Thoracic aorta (tissue), 2 donors: ENCODE measurements at places on chromosomes 5 and 9.

GRCh38 chr9:130499804-130500263 is 55.1 kb downstream of the ASS1 start:
- no peak for DNase-seq

DNA sequence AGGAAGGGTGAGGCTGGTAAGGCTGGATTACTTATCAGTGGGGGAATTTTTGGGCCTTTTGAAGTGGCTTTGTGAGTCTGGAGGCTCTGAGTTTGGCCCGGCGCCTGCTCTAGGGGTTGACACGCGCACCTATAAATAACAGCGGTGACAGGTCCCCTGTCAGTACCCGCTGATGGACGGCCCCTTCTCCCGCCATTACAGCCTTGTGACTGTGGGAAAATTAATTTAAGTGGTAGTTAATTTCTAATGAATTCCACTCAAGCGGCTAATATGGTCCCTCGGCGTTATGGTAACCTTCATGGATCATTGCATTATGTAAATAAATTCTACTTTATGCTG is 16.5 kb downstream of the MRPL36 start:
- DNase-seq, result no peak

- no peak for DNase-seq
These were observed 17.2 kb upstream of the SPZ1 start for GRCh38 chr5:80302636-80303035.

DNA sequence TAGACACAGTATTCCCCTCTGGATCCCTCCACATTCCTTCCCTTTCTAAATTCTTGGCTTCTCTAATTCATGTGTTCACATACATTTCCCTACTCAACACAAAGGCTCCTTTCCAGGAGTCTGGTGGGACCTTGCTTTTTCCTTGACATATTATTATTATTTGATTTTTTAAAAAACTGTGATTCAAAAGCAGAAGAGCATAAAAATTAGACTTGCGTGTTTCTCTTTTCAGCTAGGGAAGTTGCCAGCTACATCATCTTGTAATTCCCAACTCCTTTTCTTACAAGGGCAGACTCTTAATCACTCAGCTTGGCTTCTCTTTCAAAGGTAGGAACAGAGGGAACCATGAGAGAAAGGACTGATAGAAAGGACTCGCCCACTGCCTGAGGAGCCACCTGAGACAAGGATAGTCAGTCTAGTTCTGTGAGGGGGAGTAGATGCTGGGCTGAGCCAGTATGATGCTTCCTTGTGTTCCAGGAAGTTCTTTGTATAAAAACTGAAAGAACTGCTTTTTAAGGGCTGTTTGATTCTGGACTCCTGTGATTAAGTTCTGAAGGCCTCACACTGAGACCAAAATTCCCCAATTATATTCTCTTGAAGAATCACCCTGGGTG is 51.0 kb upstream of the DPYSL3 start:
- no peak for DNase-seq

GRCh38 chr9:99307851-99308250 is 85.8 kb downstream of the SEC61B start:
- DNase-seq, result no peak

DNA sequence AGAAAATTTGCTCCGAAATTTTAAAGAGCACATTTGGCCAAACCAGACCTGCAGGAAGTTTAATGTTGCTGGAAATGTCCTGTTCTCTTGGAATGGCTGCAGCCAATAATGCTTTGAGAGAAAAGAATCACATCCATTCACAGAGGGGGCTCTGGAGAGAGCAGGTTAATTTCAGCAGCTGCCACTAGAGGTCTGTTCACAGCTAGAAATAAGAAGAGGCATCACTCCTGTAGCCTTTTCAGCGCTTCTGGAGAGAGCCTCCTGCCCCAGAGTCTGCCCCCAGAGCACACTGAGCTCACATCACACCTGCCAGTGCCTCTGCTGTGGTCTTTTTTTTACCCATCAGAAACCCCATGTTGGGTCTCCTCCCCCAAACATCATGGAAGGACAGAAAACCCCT is 124.8 kb upstream of the RAD23B start:
- DNase-seq, result no peak

- DNase-seq, result no peak
These were observed 1.3 kb downstream of the HAVCR2 start for GRCh38 chr5:157107508-157107907.

- DNase-seq, result no peak
These were observed 1866.1 kb upstream of the NUDT12 start for GRCh38 chr5:105428451-105429380.

GRCh38 chr9:3835393-3835792 is 309.6 kb upstream of the RFX3 start:
- no peak for DNase-seq

- no peak for DNase-seq
These were observed 132.0 kb upstream of the FSTL4 start for GRCh38 chr5:133744051-133744959.

DNA sequence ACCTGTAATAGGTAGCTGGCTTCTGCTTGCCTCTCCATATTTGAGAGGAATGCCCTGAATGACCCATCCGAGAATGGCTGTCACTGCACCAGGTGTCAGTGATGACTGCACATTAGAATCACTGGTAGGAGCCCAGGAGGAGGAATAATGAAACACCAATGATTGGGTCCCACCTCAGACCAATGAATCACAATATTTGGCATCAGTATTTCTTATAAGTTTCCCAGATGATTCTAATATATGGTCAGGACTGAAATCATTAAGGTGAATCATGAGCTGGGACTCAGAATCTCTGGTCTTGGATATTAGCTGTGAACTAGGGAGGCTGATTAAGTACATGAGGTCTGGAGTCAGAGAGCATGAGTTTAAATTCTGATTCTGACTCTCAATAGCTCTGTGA is 23.4 kb downstream of the ARSB start:
- DNase-seq, result no peak

DNA sequence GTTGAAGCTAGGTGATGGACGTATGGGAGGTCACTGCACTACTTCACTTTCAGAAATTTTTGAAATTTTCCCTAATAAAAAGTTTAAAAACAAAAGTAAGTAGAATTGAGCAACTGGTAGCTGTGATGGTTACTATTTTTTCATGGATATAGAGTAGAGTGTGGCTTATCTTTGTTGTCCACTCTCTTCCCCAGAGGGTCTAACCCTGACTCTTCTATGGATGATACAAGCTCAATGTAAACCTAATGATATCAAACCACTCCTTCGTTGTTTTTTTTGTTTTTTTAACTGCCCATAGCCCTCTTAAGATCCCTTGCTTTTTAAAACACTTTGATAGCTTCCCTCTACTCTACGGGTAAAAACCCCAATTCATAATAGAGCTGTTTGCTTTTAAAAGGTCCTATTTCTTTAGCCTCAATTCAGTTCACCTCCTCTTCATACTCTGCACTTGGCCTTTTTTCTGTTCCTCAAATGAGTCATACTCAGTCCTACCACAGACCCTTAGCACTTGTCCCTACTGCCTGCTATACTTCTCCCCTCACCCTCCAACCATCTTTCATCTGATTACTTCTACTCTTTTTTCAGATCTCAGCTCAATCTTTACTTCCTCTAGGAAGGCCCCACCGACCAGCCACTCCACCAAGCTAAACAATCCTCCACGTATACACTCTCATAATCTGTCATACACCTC is 2.6 kb downstream of the HDAC3 start:
- no peak for DNase-seq

- DNase-seq, result no peak
These were observed 109.5 kb upstream of the MAN2A1 start for GRCh38 chr5:109580225-109580624.

- no peak for DNase-seq
These were observed 13.2 kb downstream of the SPINK1 start for GRCh38 chr5:147818290-147818689.

DNA sequence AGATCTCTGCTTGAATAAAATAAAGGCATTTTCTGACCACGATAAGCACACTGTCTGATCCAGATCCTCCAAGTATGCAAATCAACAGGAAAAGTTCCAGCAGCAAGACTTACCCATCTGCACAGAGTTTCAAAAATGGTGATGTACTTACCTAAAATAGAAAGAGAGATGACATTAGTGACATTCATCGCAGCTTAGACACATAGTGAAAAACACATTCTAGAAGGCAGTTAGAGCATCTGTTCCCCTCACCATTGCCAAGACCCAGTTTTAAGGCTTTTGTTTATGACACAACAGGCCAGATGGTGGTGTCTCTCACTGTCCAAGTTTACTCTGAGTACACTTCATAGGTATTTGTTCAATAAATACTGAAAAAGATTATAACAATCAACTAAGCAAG is 207.7 kb downstream of the PDE4D start:
- no peak for DNase-seq

DNA sequence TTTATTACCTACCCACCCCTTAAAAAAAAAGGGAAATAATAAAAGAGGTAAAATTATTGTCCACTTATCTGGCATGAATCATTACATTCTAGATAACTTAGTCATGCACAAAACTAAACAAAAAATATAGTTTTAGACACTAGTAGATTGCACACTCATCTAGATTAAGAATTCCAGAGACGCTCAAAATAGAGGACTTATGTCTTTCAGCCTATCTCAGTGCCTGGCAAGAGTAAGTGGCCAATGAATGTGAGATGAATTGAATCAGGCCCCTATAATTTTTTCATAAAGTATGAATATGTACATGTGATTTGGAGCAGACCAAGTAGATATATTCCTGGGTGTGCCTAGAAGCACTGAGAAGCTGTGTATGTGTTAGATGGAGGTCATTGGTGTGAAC is 2.0 kb upstream of the RXFP3 start:
- DNase-seq, result no peak

DNA sequence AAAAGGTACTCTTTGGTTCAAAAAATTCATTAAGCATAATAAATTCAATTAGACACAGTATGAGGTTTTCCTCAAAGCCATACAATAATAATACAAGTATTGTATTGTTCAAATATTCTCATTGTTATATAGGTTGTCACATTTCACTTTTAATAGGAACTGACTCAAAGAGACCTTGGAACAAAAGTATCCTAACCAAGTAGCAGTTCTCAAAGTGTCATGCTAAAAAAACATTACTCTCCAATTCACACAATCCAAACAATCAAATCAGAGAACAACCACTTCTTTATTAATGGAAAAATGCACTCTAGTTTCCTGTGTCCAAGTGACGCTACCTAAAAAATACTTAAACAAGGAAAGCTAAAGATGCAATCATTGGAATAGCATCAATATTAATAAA is 115.4 kb downstream of the DENND1A start:
- DNase-seq, result no peak

DNA sequence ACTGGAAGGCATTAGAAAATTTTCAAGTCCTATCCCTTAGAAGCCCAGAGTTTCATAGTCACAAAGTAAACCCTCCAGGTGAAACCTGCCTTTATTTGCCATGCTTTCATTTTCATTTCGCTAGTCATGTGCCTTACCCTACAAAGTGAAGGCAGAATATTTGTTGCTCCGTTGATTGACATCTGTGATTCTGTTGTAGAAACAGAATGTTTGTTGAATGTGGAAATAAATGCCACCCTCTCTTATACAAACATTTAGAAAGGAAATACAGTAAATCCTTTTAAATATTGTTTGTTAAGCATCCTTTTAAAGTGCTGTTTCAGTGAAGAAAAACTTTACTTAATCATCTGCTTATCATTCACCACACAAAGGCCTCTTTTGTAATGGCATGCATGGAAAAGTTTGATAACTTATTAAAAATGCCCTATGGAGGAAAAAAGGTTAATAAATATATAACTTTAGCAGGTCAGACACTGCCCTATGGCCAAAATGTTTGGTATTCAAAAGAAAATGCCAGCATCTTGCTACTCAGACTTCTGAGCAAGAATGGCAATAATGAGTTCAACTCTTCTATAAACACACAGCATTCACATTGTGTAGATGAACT is 34.3 kb upstream of the CAST start:
- DNase-seq, result no peak

DNA sequence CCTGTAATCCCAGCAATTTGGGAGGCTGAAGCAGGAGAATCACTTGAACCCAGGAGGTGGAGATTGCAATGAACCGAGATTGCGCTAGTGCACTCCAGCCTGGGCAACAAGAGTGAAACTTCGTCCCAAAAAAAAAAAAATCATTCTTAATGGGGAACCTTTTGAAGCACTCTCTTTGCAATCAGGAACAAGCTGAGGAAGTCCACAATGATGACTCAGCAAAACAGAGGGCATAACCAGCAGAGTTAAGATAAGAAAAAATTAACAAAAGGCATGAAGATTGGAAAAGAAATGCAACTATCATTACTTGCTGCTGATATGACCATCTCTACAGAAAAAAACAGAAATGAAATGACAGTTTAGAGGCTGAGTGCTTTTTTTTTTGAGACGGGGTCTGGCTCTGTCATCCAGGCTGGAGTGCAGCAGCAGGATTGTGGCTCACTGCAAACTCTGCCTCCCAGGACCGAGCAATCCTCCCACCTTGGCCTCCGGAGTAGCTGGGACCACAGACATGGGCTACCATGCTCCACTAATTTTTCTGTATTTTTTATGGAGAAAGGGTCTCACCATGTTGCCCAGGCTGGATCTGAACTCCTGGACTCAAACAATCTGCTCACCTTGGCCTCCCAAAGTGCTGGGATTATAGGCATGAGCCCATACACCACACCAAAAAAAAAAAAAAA is 88.0 kb downstream of the FNBP1 start:
- DNase-seq, result no peak

- DNase-seq, result no peak
These were observed 25.2 kb downstream of the GIN1 start for GRCh38 chr5:103094737-103095136.

- no peak for DNase-seq
These were observed 960.6 kb upstream of the DMAC1 start for GRCh38 chr9:8760000-8760767.

DNA sequence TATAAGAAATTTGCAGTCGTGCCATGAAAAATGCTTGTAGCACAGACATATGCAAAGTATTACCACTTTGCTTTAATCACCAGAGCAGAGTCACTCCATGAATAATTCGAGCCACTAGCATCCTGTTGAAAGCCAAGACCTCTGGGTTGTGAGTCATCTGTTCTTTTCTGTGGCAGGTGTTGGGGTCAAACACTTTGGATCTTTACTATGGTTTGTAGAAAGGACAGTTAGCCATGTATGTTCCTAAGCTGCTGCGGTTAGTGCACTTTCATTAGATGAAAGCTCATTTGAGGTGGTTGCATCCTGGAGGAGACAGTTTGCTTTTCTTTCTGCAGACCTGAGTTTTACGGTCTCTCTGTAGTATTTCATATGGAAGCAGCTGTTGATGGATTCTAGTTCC is 223.7 kb downstream of the DMRT2 start:
- DNase-seq, result no peak

DNA sequence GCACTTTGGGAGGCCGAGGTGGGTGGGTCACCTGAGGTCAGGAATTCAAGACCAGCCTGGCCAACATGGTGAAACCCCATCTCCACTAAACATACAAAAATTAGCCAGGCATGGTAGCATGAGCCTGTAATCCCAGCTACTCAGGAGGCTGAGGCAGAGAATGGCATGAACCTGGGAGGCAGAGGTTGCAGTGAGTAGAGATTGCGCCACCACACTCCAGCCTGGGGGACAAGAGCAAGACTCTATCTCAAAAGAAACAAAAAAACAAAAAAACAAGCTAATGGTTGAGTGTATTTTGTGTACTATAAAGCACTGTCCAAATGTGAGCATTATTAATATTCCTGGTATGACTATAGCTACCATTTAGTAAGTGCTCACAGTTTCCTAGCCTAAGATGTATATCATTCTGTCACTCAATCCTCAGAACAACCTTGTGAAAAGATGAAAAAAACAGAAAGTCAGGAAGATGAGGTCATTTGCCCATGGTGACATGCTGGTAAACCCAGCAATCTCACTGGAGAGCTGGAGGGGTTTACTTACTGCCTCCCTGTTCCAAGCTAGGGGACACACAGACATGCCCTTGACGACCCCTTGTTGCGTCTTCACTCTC is 27.7 kb downstream of the ARHGEF37 start:
- DNase-seq, result no peak
